NK-92 treated with Interleukin-12 subunit alpha and Interleukin-12 subunit beta, amount 100 ng/mL, for 24 hours (cell line): ENCODE measurements at places on chromosomes 3 and 15.

DNA sequence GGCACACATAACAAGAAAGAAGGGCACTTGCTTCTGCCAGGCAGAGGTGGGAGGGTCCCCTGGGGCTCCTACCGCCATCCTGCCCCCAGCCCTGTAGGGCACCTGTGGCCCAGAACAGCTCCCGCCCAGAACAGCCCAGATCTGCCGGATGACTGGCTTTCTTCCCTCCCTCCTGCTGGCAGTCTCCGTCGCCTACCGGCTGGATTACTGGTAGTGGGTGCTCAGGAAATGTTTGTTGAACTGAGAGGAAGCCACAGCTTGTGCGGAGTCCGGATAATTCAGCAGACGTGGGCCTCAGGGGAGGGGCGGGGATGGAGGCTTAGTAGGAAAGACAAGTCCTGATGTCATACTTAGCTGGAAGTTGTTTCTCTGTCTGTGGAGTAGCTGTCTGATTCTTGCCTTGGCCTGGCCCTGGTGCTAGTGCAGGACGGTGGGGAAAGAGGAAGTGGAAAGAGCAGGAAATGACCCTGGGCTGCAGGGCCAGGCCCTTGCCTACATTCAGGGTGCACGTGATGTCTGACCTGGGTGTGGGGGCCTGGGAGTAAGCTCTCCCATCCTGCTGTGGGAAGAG is 6.7 kb downstream of the CCDC9B start:
- no peak for DNase-seq

- no peak for DNase-seq
Measured at GRCh38 chr15:90008607-90009006, 7.5 kb downstream of the ZNF710 start.

- no peak for DNase-seq
Measured at GRCh38 chr3:28856796-28857195, 424.1 kb upstream of the RBMS3 start.

- no peak for DNase-seq
Measured at GRCh38 chr3:194067949-194068362, 68.0 kb upstream of the HES1 start.

- no peak for DNase-seq
Measured at GRCh38 chr3:136495213-136495612, 245.1 kb downstream of the PCCB start.

DNA sequence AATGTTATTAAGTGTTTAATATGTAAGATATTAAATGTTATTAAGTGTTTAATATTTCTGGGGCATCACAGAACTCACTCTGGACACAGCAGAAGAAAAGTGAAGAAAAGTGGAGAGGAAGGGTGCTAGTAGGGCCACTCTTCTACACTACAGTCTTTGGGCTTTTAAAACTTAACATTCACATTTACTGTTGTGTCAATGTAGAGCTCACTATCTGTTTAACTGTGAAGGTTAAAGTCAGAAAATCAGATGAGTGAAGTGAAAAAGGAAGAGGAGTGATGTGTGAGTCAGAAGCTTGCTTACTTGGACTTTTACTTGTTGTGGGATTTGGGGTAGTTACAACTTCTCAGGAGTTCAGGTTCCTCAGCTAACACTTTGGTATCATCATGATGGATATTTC is 145.3 kb upstream of the DNAJC19 start:
- DNase-seq = no peak

- no peak for DNase-seq
Measured at GRCh38 chr15:69486481-69487110, 34.0 kb downstream of the RPLP1 start.

DNA sequence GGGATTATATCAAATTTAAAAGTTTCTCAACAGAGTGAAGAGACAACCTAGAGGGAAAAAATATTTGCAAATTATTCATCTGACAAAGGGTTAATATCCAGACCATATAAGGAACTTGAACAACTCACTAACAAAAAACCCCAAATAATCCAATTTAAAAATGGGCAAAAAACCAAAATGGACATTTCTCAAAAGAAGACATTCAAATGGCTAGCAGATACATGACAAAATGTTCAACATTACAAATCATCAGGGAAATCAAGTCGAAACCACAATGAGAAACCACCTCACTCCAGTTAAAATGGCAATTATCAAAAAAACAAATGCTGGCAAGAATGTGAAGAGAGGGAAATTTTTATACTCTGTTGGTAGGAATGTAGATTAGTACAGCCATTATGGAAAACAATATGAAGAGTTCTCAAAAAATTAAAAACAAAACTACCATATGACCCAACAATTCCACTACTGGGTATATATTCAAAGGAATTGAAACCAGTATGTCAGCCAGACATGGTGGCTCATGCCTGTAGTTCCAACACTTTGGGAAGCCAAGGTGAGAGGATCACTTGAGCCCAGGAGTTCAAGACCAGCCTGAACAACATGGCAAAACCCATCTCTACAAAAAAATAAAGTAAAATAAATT is 88.5 kb downstream of the CSNK1G1 start:
- DNase-seq = no peak

DNA sequence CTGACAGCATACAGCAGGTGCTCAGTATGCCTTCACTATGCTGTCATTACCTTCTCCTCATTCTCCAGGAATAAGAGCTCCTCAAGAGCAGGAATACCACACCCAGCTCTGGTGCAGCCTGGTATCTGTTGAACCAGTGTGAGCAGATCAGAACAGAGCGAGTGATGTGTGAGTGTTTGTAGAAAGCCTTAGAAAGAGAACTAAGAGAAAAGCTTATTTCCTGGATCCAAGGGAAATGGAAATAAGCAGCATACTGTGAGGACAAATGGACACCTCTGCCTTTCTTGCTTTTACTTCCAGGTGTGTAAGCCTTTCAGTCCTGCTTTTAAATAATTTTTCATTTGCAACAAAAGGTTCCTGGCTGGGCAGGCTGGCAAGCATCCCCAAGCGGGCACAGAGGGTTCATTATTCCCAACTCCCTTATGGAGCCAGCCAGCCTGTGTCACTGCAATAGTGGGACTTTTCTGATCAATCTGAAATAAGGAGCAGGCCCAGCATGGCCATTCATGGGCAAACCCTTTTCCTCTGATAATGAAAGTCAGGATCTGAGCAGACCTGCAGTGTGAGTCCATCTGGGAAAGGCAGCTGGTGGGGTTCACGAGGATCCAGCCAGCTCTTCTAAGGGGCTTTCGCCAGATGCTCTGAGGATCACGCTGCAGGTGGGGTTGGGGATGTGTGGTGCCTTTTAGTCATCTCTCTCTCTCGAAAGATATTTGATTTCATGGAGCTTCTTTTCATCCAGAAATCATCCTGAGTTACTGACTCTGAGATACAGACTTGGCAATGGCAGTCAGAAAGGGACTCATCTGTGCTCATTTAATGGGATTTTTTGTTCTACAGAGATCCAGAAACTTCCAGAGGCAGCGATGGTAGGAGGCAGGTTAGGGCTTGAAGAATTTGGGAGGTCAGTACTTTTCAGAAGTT is 594.9 kb upstream of the CFAP20DC start:
- no peak for DNase-seq

- no peak for DNase-seq
Measured at GRCh38 chr3:172625404-172625803, 85.5 kb downstream of the NCEH1 start.

DNA sequence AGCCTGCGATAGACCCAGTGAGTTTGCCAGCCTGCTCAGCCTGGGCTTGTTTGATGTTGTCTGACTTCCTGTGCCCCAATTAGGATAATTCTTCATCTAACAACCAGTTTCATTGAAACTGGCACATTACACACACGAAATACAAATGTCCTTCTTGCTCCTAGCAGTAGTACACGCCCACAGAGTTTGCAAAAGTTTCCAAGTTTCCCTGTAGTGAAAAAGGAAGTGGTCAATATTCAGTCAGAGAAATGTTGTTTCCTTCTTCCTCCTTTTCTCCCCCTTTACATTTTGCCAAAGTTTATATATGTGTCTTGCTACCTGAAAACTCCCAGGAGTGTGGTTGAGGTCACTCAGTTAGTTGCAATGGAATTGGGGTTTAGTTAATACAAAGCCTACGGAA is 58.4 kb upstream of the LRTM1 start:
- DNase-seq = no peak

GRCh38 chr3:44960387-44961026 is 15.5 kb downstream of the ZDHHC3 start:
- peak; percentile 17 for DNase-seq

DNA sequence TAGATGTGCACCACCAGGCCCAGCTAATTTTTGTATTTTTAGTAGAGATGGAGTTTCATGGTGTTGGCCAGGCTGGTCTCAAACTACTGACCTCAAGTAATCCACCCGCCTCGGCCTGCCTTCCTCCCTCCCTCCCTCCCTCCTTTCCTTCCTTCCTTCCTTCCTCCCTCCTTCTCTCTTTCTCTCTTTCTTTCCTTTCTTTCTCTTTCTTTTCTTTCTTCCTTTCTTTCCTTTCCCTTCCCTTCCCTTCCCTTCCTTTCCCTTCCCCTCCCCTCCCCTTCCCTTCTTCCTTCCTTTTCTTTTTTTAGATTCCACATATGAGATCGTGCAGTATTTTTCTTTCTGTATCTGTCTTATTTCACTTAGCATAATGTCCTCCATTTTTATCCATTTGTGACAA is 81.3 kb downstream of the FAM81A start:
- DNase-seq = no peak

DNA sequence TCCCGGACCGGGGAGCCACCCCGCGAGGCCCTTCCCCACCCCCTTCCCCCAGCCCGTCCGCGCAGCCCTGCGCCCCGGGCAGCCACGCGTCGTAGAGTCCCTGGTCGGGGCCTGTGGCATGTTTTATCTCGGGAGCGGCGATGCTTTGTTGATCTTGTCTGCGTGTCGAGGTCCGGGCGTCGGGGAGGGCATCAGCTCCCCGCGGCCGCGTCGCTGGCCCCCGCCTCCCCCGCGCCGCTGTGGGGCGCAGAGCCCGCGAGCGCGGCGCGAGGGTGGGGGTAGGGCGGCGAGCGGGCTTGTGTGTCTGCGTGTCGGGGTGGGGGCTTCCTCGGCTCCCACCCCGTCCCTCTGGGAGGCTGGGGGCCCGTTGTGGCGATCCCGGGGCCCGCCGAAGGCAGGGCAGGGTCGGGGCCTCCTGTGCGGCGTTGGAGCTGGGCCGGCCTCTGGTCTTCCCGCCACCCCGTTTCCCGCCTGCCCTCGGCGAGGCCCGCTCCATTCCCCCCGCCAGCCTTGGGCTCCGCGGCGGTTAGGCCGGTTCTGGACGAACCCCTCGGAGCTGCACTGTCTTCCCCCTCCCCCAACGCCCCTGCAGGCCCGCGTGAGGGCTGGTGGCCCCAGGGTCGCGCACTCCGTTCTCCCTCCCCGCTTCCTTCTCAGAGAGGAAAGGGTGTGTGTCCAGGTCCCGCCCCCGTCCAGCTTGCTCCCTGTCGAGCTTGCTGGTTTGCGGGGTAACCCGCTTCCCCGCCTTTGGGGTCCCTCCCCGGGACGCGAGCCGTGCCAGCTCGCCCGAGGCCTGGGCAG is 695 bp downstream of the GMPS start:
- peak; percentile 51 for DNase-seq

DNA sequence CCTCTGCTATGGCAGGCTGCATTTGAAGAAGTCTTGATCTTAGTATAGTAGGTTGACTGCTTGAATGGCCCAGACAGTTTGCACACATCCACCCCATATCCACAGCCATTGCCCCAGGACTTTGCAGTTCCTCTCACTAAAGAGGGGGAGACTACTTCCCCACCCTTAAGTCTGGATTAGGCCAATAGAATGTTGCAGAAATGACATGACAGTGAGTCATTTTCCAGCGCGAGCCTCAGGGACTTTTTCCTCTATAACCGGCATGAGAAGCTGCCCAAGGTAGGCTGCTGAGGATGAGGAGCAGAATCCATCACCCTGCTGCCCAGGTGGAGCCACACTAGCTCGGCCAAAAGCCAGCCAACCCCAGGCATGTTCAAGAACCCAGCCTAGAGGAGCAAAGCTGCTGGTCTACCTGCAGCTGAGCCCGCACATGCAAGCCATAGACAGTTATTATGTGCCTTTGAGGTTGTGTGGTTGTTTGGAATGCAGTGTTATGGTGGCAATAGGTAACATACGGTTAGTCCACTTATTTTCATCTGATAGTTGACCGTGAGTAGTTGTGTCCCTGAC is 113.9 kb downstream of the TLE3 start:
- DNase-seq = no peak

DNA sequence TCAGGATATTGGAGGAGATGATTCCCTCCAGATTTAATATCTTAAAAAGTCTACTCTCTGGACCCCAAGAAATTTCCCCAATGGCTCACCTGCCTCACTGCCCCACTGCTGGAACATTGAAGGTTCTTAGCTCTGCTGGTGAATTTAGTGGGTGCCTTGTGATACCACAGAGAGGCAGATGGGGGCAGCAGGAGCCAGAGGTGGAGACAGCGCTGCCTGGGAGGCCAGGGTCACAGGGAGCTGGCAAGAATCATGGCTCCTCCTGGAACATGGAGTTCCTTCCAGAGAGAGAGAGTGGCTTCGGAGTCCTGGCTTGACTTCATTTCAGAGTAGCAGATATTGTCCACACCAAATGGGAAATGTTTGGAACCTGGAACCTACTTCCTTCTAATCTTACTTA is 263.5 kb upstream of the CFAP20DC start:
- no peak for DNase-seq

DNA sequence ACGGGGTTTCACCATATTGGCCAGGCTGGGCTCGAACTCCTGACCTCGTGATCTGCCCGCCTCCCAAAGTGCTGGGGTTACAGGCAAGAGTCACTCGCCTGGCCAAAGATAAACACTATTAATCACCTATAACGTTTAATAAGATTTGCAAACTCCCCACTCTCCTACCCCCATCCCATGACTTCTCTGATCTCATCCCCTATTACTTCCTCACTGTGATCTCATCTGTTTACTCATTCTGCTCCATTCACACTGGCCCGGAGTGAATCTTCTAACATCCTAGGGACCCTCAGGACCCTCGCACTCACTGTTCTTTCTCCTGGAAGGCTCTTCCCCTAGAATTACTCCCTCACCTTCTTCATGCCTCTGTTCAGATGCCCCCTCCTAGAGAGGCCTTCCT is 78.9 kb downstream of the DGKG start:
- no peak for DNase-seq

DNA sequence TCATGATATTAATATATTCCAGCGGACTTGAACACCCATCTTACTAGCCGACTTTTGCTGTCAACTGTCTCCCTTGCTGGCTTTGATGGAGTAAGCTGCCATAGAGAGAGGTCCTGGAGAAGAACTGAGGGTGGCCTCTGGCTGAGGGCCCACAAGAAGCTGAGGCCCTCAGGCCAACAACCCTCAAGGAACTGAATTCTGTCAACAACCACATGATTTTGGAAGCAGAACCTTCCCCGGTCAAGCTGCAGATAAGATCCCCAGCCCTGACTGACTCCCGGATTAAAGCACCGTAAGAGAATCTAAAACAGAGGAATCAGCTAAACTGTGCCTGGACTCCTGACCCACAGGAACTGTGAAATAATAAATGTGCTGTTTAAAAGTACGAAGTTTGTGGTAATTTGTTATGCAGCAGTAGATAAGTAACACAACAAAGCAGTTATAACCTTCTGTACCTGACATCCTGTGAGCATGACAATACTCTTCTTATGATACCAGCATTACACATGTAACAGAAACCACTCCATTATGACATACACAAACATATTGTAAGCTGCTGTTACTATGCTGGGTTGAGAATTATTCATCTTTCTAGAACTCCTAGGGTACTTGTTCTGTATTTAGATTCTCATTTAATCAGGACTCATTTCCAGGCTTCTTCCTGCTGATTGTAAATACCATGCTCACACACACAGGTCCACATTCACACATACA is 66.2 kb downstream of the HES1 start:
- no peak for DNase-seq
